Thoracic aorta (tissue), 2 donors: ENCODE measurements at places on chromosomes 2 and 18.

DNA sequence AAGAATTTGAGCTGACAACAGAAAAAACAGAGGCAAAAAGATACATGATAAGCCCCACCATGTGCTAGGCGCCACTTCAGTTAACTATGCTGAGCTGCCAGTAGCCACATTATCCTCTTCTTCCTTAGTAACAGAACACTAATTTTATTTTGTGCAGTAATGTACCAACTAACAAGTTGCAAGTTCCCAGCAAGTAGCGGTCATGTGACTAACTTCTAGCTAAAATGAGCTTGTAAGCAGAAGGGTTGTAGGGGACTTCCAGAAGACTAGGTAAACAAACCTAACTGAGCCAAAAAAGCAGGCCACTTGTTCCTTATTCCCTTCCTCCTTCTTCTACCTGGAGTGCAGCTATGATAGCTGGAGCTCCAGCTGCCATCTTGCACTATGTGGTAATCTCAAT, 75.5 kb downstream of the DTNB start:
- no peak for DNase-seq

DNA sequence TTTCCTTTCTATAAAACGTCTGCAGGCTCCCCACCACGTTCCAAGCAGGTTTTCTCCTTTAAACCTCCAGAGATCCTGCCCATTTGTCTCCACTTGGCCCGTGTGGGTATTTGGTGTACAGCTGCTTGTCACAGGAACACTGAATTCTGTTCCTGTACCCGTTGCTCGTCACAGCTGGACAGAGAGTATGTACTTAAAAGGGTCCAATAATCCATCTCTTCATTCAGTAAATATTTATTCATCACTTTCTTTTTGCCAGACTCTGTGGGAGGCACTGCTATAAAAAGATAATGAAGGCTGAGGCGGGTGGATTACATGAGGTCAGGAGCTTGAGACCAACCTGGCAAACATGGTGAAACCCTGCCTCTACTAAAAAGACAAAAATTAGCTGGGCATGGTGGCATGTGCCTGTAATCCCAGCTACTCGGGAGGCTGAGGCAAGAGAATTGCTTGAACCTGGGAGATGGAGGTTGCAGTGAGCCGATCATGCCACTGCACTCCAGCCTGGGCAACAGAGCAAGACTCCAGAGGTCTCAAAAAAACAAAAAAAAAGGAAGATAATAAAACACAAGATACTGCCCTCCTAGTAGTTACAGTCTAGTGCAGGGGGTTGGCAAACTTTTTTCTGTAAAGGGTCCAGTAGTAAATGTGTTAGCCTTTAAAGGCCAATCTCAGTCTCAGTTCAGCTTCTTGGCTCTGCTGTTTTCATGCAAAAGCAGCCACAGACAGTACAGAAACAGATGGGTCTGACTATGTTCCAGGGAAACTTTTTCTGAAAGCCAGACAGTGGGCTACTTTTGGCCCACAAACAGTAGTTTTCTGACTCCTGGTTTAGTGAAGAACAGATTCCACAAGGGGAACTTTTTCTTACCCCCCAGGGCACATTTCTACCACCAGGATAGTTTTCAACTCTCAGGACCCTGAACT, 309.9 kb upstream of the RAB12 start:
- no peak for DNase-seq

DNA sequence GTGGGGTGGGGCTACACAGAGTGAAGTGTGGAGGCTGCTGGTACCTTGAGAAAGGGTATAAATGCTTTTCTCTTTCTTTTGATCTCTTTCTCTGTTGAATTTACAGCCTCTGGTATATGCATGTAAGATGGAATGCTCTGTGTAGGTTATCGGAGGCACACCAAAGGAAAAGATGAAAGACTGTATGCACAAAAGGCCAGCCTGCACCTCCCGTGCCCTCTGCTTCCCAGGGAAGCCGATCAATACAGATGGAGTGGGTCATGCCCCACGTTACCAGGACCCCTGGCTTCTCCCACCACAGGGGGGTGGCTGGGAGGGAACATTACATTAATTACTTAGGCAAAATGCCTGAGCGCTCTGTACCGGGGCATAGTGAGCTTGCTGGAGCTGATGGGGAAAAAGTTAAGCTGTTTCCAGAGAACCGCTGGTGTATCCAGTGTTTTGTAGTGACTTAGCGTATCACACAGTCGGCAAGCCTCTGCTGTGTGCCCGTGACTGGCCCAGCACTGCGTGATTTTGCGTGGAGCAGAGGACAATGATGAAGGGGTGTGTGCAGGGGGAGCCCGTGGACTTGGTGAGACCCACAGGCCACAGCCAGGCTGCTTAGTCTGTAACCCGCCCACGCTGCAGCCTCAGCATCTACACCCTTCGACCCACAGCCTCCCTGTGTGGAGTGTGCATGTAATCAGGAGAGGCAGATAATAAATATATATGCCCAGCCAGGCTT, 8.0 kb downstream of the ALLC start:
- DNase-seq: no peak

DNA sequence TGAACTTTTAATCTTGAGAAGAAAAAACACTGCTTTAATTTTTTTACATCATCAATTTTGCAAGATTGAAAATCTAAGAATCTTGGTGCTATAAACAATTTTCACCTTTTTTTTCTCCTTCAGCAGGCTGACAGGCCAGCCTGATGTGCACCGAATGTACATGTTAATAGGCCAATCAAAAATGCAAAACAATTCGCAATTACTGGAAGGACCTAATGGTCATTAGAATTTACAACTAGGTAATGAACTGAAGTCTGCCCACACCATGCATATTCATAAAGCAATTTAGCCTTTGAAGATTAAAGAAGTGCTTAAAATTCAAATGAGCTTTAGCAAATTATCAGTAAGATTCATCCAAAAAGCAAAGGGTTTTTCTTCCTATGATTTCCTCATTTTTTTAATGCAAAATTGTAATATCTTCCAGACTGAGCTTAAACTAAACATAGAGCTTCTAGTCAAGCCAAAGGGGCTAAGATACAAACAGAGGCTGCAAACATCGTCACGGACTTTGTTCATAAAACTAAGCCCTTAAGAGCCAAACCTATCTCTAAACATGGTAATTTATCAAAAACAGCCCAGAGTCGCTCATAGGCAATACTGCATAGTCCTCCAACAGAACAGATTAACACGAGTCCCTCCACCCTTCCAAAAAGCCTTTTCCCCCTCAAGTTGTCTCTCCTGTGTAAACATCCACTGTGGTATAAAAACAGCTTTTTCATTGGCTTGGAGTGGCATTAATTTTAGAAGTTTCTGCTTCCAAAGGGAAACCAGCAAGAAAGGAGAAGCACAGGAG, 18.4 kb downstream of the BCL11A start:
- no peak for DNase-seq

DNA sequence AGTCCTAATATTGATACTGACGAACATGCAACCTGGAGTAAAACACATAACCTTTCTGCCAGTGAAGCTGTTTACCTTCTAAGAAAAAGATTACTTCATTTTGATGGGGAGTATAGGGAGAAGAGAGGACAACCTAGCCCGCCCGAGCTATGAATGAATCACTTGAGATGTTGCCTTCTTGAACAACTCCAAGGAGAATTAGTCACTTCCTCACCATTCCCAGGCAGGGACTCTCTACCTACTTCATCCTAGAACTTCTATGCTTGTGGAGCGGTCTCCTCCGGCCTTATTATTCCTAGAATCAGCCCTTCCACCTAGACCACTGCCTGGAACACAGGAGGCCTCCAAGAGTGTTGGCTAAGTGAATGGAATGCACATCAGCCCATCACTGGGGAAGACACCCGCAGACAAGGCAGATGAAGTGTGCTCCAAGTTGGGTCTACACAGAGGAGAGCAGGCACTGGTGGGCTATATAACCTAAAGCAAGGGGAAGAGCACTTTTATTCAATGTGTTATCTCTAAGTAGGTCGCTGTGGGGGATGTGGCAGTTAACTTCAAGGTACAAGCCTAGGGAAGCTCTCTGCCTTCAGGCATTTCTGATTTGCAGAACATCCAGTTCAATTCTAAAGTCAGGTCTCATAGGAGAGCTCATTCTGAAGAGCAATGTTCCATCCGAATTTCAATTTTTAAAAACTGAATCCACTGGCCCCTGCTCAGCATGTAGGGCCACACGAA, 57.4 kb downstream of the STK39 start:
- DNase-seq: no peak

- no peak for DNase-seq
Observed at GRCh38 chr2:14011190-14011589, 621.3 kb upstream of the LRATD1 start.

- DNase-seq: no peak
Observed at GRCh38 chr2:235545339-235546150, 51.7 kb downstream of the AGAP1 start.

DNA sequence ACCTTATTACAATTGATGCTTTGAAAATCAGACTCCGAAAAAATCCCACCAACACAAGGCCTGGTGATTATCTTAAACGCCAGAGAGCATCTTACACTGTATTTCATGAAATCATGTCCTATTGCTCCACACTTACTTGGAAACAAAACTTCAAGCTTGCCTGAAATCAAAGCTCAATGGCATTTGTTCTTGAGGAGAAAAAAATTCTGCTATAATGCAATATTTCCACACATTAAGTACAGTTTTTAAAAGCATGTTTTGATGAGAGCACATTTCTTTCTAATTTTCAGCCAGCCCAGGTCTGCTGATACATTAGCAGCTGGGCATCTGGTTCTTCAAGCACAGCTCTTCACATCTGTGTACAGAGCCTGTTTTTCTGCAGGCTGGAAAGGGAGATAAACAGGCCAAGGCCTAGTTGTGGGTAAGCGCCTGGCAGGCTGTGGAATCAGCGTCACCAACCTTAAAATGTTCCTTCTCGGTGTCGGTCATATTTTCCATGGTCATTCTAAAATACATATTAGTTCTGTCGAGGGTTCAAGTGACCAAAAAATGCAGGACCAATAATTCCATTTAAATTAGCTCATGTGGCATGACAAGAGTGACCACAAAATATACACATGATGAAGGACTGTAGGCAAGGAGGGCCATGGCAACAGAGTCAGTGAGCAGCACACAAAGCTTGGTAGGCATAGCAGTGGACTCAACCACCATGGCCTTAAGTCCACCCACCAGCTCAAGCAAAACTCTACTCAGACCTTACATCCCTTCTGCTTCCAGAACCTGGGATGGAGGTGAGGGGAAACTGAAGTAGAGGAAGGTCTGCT, 20.9 kb downstream of the SLC8A1 start:
- DNase-seq: no peak

GRCh38 chr2:157627594-157628476, 829 bp downstream of the ACVR1C start:
- DNase-seq: no peak

DNA sequence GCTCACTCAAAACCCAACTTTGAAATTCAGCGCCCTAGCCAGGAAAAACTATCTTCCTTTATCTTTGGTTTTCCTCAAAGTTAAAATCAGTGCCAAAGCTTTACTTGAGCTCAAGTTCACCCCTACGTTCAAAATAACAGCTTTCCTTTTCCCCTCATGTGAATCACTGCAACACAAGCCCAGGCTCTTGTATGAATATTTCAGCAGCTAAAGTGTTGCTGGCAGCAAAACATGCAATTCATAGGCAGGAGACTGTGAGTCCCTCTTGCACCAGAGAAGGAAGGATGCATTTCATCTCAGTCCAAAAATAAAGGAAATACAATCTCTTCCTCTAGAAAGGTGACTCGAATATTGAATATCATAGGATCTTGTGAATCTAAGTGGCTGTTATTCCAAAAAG, 461.3 kb upstream of the SOX11 start:
- DNase-seq: no peak

- DNase-seq: no peak
Observed at GRCh38 chr2:26642429-26642828, 1.3 kb upstream of the CIB4 start.

DNA sequence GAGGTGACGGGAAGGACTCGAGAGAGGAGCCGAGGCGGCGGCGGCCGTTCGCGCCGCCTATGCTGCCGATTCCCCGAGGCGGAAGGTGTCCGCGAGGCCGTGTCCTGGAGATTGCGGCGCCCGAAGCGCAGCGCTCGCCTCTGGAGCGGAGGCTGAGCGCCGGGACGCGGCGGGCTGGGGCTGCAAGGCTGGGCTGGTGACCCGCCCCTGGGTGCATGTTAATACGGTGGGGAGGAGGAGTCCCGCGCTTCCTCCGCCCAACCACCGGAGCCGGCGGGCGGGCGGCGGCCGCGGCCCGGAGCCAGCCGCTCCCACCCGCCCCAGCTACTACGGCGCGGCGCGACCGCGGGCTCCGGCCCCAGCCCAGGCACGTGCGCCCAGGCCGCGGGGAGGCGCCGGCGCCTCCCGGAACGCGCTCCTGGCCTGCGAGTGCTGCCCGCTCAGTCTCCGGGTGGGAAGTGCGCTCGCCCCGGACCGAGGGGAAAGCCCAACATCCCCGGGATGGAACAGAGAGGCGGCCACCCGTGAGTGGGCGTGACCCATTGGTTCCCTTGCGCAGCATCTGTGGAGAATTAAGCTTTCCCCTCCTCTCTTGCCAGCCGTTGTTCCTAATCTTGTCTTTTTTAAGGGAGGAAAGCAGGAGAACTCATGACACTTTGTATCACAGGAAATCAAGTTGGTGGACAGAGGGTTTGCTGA, at the start of gene DLGAP1:
Gene DLGAP1, minus strand, starts transcription at position 195 of the 699 bp plus-strand sequence.
- no peak for DNase-seq

- no peak for DNase-seq
Observed at GRCh38 chr18:2540575-2540974, 30.7 kb downstream of the METTL4 start.

DNA sequence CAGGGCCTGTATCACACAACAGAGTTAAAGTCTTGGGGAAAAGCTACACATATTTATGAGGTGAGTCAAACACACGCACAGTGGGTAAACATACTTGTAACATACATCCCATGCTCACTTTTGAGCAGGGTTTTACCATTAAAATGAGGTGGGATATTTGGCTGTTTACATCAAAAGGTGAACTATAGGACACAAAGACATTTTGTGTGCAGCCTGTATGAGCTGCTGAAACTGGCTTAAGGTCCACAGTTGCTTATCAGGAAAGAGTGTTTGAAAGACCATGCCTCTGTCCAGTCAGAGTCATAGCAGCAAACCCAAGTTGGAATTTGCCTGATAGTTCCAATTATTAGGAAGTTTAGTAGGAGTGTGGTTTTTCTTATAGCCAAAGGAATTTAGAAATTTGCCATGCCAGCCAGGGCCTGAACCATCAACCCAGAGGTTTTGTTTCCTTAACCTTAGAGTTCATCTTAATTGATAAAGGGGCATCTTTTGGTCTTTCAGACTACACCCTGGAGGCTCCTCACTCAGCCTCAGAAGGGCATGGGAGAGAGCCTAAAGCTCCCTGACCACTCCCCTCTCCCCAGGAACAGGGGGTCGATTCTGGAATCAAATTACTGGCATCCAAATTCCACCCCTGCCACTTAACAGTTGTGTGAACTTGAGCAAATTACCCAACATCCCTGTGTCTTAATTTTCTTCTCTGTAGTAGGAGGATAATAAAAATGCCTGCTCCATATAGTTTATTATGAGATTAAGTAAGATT, 29.9 kb upstream of the L3MBTL4 start:
- no peak for DNase-seq
